Activated naive CD8-positive, alpha-beta T cell treated with anti-CD3 and anti-CD28 coated beads, Interleukin-2, amount 50 U/mL, for 16 hours (primary cell): ENCODE measurements at places on chromosomes 3 and 15.

GRCh38 chr15:32767236-32767635 is 49.4 kb downstream of the GREM1 start:
- no peak for DNase-seq

GRCh38 chr3:71339049-71339448 is 244.5 kb downstream of the FOXP1 start:
- no peak for DNase-seq

DNA sequence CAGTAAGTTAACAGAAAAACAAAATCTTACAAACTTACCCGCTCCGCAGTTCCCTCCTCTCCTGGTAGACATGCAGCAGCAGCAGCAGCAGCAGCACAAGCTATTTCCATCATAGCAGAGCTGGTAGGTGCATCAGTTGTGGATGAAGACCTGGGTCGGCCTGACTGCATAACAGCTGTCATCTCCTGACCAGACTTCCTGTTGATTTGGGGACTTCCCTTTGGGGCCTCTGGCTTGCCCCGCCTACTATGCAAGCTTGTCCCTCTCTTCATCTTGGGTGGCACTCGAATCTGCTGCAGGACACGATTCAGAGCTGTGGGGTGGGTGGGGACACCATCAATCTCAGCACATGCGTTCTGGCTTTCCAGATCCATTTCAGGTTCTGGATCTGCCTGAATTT is 65.7 kb downstream of the TMCC1 start:
- no peak for DNase-seq

GRCh38 chr3:106533093-106533787 is 664.4 kb upstream of the CBLB start:
- no peak for DNase-seq

GRCh38 chr3:64138046-64138445 is 87.2 kb downstream of the PRICKLE2 start:
- no peak for DNase-seq
